ENCODE measurements at places on chromosomes 7 and 10.

GRCh38 chr10:70405037-70405824 lies 1.3 kb downstream of the EIF4EBP2 start:
- peak; percentile 88 for DNase-seq

DNA sequence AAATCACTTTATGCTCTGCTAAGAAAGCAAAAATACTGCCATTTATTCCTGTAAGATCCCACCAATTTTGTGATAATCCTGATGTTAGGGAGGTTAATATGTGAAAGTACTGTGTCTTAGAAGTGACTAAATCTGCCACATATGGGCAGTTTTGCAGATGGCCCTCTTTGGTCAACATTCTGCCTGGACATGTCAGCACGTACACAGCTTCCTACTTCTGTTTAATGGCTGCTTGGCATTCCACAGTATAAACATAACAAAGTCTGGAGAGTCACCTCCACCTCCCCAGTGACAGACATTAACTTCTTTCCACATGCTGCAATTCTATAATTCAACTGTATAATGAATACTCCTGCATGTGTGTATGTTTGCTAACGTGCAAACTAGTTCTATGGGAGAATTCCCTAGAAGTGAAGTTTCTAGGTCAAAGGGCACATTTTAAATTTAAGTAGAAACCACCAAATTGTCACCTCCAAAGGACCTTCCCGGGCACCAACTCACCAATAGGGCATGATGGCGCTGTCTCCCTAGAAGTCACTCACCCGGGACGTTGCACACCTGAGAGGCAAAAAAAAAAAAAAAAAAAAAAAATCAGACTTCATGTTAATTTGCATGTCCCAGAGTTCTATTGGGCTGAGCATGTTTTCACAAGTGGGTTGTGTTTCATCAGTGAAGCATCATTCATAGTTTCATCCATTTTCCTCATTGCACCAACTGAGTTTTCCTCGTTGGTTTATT lies 38.9 kb downstream of the MKI67 start:
- no peak for DNase-seq

GRCh38 chr10:81873231-81873931 lies 1.6 kb upstream of the NRG3 start:
- DNase-seq, result no peak

- no peak for DNase-seq
Observed at GRCh38 chr10:88791924-88792323, 10.6 kb upstream of the LIPM start.

DNA sequence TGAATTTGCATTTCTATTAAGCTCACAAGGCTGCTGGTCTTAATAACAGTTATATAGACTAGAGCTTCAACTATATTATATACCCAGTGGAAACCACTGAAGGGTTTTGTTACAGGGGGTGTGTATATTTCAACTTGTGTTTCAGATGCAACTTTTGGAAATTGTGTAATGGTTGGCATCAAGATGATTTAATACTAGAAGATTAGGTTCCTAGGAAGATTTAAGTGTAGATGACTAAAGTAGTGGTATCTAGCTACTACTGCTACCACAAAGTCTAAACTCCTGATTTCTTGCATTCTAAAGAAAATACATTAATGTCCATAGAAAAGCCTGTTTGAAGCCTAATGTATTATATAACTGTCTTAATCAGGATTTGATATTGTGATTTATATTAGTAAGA lies 30.2 kb downstream of the AHR start:
- DNase-seq, result no peak

- peak; percentile 44 for DNase-seq
Observed at GRCh38 chr7:34320926-34321661, 336.9 kb upstream of the NPSR1 start.

GRCh38 chr10:62076891-62077290 lies 175.4 kb downstream of the ARID5B start:
- no peak for DNase-seq

DNA sequence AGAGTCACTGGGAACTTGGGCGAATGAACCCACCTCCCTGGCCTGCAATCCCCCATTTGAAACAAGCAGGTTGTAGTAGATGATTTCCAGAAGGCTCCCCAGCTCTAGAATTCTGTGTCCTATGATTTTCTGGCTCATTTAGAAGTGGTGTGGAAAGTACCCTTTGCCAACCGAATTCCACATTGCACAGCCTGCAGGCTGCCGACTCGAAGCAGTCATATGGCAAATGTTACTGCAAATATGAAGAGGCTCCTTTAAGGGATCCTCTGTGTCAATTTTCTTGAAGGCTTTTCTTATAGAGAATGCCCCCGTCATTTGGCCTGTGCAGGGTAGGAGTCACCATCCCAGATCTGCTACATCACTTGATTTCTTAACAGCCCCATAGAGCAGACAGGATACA lies 5.6 kb downstream of the PODXL start:
- no peak for DNase-seq

GRCh38 chr7:151373599-151373998 lies 32.0 kb downstream of the NUB1 start:
- no peak for DNase-seq

- no peak for DNase-seq
Observed at GRCh38 chr10:12638103-12638502, 288.8 kb downstream of the CAMK1D start.

- no peak for DNase-seq
Observed at GRCh38 chr7:158270856-158271413, 316.7 kb downstream of the PTPRN2 start.

GRCh38 chr10:22550732-22551131 lies 163.6 kb downstream of the PIP4K2A start:
- peak; percentile 76 for DNase-seq

GRCh38 chr7:35771776-35772175 lies 29.1 kb upstream of the SEPTIN7 start:
- DNase-seq, result no peak
